ENCODE measurements at places on chromosomes 2 and 18.

DNA sequence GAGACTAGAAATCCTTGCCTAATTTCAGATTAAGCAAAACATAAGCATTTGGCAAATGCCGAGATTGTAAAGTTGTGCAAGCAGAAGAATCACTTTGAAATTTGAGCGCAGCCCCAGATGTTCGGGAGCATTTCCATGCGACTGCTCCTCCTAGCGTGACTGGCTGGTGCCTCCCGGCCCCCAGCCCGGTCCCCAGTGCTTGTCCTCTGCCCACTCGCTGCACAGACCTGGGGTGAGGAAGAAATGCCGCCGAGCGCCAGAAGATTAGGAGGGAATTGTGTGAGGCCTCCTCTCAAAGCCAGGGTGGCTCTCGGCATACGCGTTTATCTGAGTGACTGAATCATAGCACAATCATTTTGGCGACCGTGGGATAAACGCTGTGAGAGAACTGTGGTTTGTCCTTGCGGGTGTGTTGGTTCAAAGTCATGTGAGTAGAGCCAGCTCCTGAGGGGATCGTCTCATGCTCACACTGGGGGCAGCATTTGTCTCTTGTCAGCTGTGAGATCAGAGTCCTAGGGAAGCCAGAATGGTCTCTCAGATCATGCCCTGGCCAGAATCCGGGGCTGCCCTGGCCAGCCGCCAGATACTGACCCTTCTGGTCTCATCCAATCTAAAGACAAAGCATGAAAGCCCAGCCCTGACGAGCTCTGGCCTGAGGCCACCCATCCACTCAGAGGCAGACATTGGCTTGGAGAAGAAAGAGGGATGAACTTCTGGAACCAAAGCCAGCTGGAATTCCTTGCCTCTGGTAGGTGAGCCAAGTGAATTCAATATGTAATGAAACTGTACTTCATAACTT is 189.3 kb downstream of the SH3RF3 start:
- ATAC-seq: no peak

GRCh38 chr2:224658780-224659405 is 57.3 kb downstream of the CCDC195 start:
- no peak for ATAC-seq

DNA sequence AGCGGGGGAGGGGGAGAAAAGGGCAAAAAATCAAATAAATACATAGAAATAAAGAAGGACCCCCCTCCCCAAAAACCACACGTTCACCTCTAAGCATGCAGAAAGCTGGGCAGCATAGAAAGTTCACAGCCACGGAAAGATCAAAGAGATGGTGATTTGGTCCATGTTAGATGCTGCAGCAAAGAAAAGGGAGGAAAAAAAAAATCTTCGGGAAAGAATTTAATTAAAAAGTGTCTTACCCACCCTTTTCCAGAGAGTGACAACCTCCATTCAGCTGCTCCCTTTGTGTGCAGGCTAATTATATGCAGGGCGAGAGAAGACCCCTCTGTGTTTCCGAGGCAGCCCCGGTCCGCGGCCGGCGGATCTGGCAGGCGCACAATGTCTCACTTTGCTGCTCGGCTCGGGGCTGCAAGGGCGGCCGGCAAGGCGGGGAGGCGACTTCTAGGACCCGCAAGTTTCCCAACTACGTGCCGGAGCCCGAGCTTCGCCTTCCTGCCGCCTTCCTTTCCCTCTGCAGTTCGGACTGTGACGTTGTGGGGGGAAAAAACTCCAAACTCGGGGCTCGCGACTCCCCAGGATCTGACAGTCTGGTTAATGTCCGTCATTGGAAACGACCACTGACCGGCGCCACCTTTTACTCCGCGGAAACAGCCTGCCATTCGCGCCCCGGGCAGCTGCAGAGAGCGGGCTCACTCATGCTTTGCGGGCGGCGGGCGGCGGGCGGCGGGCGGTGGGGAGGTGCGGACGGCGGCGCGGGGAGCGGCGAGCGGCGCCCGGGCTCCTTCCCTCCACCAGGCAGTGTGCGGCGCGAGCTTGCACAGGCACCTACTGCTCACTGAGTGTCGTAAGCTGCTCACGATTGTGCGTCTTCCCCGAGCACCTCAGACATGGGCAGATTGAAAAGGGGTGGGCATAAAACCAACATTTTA is at the start of gene LRRTM1:
LRRTM1 (minus strand) TSS at position 844 of the 929 bp plus-strand sequence. CDS start 933 bp downstream, outside the sequence.
- ATAC-seq: no peak

DNA sequence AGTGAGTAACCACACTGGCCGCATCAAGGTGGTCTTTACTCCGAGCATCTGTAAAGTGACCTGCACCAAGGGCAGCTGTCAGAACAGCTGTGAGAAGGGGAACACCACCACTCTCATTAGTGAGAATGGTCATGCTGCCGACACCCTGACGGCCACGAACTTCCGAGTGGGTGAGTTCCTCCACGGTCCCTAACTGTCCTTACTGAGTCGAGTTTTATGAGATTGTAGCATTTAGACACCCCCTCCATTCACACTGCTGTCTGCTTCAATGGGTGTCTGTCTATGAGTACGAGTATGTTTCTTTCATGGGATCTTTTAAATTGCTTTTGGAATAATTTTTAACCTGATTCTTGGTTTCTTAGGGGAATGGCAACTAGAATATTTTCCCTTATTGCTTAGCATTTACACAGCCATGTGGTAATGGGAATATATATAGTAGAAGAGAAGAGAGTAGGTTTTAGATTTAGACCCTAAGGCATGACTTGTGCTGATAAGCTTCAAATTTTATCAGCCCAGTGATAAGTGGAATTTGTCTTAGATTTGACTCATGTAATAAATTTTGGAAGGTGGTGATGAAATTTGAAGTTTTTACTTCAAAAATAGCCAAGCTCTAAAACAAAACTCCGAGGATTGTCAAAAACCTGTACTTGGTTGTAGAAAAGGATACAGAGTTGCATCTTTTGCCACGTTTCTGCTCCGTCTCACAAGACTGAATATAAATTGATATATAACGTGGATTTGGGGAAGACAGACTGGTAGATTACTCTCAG is 188.2 kb downstream of the LTBP1 start:
- no peak for ATAC-seq

- no peak for ATAC-seq
These were observed 248.9 kb downstream of the PIEZO2 start for GRCh38 chr18:10900435-10900834.

DNA sequence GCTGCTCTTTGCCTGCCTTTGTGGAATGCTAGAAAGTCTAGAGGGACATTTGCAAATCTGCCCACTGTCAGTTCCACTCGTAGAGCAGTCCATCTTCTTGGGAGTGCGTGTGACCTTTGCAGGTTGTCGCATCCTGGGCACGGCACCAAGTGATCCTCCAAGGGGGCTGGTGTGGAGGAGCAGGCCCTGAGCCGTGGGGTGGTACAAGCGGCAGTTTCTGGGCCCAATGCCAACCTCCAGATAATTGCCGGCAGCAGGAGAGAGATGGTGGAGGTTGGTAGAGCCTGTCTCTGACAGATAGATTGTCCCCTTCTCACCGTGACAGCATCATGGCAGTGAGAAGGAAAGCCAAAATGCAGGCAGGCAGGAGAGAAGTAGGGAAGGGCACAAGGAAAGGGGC is 150.7 kb upstream of the SLC14A2 start:
- no peak for ATAC-seq

DNA sequence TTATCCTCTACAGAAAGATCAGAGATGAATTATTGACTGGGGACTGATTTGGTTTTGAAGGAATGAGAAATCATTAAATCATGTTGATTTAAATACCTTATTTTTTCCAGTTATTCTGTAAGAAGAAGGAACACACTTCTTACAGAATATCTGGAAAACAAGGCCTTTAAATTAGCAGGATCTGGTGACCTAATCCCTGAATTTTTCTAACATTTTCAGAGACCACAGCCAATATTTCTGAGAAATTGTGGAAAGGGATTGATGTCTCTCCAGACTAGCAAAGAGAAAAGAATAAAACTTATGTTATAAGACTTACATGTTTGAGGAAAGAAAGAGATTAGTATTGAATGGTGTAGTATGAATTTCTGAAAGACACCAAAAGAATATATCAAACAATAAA is 104.0 kb downstream of the KCNE4 start:
- no peak for ATAC-seq
